ENCODE measurements at places on chromosomes 2 and 18.

DNA sequence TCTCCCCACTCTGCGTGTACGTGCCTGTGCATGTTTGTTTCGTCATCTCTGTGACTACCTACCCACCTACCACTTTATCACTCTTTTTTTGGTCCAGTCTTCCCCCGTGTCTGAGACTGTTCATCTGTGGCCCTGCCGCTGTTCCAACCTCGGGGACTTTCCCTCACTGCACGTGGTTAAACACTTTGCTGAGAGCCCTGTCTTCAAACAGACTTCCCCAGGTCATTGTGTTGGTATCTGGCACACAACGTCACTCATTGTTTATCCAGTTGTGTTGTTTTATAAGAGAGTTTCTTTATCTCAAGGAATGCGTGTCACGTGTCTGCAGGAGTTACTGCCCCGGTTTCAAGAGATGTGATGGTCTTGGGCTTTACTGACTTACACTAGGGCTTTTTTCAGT, 262.0 kb upstream of the RASGRP3 start:
- DNase-seq: no peak

DNA sequence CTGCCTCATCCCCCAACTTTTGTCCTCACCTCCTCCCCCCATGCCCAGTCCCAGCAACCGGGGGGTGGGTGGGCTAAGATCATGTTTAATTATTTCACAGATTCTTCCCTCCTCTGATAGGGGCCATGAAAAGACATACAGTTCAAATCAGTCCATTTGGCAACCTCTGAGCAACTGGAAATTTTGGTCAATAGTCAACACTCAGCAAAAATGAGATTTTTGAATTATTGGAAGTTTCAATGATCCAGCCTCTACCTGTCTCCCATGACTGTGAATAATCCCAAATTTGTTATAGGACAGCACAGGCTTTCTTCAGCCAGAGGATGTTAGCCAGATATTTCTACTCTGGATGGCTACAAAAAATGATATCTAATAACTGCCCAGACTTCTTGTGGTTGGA, 549.9 kb downstream of the TNS1 start:
- DNase-seq: no peak

- DNase-seq: no peak
Observed at GRCh38 chr2:46294176-46294836, 2.9 kb upstream of the EPAS1 start.

GRCh38 chr2:179555691-179556283, 291.2 kb upstream of the SESTD1 start:
- DNase-seq: no peak

GRCh38 chr2:145065342-145065741, 545.4 kb upstream of the ZEB2 start:
- no peak for DNase-seq

GRCh38 chr2:66324909-66325528, 109.9 kb upstream of the MEIS1 start:
- DNase-seq: no peak

DNA sequence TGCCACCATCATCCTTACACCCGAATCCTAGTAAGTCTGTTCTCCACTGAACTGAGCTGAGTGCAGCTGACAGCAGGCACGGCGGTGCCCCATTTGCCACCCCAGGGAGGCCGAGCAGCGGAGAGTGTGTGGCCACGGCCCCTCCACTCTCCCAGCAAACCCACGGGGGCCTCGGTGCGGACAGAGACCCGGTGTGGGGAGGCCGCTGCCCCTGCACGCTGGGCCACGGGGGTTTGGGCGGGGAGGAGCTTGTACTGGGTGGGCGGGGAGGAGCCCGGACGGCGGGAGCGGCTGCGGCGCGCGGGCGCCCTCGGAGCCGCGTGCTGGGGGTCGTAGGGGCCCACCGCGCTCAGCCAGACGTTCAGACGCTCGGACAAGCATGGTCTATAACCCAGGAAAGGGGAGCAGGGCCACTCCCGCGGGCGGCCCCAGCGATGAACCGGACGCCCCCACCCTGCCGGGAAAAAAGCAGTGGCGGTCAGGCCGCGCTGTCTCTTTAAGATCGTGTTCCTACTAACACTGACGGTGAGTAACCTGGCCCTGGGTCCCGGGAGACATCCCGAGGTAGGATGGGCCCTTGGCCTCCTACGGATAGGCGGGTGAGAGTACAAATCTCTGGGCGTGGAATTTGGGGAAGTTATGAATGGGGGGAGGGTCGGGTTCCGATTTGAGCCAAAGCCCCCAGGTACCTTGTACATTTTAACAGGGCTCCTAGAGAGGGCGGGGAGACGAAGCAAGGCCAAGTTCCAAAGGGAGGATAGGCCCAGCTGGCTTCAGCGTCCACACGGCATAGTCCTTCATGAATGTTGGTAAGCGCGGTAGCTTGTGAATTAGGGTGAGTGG, at the start of gene ITPRIPL1:
ITPRIPL1 (plus strand) TSS at position 277 of the 843 bp plus-strand sequence; CDS start at position 800, 523 bp downstream.
- DNase-seq: no peak

- DNase-seq: no peak
Observed at GRCh38 chr18:56235481-56236013, 402.8 kb downstream of the TXNL1 start.

DNA sequence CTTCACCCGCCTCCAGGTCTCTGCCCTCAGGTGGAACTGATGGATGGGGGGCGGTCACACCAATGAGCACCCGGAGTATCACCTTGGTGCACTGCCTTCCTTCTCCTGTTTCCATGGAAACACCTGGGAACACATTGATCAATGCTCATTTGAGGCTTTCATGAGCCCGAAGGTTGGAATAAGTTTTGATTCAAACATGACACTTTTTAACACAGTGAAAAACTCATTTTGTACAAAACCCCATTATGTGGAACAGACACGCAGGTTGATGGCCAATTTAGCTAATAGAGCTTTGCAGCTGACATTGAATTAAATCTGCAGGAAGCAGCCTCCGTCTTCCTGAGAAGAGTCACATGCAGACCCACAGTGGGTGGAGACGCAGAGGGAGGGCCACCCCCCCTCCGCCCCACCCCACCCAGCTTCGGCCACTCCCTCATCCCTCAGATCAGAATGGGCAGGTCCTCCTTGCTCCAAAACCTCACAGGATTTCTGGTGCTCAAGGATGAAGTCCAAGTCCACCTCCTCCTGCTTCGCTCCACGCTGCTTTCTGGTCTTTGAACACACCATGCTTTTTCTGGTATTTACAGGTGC, 96.0 kb upstream of the MYCN start:
- no peak for DNase-seq

GRCh38 chr2:152618193-152618564, 99.1 kb downstream of the PRPF40A start:
- no peak for DNase-seq

DNA sequence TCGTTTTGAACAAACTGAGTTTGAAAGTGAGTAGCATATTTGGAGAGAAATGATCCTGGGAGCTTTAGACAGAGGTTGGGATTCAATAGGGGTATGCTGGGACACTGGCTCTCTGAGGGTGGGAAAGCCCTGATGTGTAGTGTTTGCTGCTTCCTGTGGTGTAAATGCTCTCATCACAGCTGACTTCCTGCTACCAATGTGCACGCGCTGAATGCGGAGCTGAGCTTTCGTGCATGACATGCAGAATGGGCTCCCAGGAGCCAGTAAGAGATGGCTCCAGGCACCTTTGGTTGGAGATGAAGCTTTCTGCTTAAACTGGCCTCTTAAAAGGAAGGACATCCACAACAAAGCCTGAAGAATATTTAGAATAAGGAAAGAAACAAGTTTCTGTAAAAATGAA, 224.1 kb upstream of the CCDC150 start:
- DNase-seq: no peak

DNA sequence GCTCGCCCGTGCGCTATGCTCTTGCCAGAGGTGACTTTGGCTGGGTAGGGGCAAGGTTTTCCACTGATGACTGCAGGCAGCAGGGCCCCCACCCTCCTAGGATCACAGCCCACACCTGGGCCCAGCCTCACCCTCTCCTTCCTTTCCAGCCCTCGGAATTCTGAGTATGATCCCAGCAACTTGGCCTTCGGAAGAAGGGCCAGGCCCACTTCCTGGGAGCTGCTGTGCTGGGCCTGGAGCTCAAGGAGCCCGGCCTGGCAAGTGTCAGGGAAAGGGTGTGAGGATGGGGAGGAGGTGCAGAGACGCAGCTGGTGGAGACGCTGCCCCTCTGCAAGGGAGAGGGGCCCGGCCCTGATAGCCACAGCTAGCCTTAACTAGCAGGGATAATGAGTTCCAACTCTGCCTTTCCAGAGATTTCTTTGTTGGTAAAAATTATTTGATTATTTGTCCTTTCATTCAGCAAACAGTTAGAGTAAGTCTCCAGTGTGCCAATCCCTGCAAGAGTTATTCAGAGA, 1.7 kb upstream of the CNDP1 start:
- DNase-seq: no peak

- no peak for DNase-seq
Observed at GRCh38 chr2:31967790-31968189, 43.0 kb downstream of the MEMO1 start.

- no peak for DNase-seq
Observed at GRCh38 chr2:176555781-176556180, 286.5 kb downstream of the MTX2 start.

DNA sequence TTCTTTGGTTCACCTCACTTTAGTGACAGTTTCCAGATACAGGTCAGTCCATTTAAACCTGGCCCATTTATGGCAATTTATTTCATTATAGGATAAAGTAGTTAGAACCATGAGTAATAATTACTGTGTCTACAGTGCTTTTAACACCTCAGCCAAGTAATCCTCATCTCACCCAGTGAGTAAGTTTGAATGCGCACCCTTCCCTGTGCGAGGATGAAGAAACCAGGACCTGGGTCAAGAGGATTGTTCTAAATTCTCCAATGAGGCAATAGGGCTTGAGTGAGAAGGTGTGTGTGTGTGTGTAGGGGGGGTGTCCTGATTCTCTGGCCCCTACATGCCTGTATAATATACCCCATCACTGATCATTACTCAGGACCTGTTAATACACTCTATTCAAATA, 854 bp upstream of the MYO1B start:
- no peak for DNase-seq

- no peak for DNase-seq
Observed at GRCh38 chr2:110115291-110116032, at the start of gene MALL. MALL (minus strand) TSS chr2:110115822; CDS start chr2:110115792, 30 bp downstream.

GRCh38 chr2:126784621-126785020, 114.1 kb upstream of the TEX51 start:
- DNase-seq: no peak

GRCh38 chr18:49851624-49852023, 38.3 kb upstream of the ACAA2 start:
- no peak for DNase-seq

GRCh38 chr18:21336846-21337245, 94.8 kb downstream of the GREB1L start:
- no peak for DNase-seq

Data from T follicular helper cell (primary cell).